ENCODE measurements at places on chromosomes 13 and 19.

DNA sequence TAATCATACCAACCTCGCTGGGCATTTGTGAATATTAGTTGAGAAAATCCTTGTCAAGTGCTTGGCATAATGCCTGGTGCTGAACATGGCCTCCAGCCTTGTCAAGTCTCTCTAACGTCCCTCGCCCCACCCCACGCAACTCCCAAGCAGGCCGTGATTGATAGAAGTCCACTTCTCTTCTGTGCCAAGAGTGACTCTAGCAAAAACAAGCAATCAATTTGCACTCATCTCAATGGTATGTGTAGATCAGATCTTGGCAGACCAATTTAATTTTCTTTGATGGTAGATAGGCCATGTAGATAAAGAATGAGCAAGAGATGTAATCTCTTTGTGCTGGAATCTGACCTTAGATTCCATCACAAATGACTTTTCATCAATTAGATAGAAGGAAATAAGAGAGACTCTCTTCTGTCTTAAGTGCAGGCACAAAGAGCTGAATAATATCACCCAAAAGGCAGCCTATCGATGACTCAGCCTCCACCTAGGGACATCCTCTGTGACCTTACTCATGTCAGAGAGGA, 31.0 kb upstream of the KATNAL1 start:
- no peak for DNase-seq

DNA sequence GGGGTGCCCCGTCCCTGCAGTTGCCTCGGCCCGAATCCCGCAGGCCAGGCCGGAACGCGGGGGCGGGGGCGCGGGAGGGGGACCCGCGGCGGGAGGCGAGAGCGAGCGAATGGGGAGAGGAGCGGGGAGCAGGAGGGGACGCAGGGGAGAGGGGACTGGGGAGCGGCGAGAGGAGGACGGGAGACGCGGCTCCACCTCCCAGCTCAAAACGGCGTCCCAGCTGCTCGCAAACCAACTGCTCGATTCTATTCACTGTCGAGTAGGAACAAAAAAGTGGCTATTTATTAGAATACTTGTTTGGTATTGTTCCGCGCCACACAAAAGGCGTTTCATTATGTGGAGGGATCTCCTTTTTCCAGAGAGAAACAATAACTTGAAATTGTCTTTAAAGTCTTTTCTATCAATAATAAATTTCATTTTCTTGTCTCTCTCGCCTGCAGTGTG, 10.6 kb upstream of the SOX1 start:
- DNase-seq, result peak; percentile 82

DNA sequence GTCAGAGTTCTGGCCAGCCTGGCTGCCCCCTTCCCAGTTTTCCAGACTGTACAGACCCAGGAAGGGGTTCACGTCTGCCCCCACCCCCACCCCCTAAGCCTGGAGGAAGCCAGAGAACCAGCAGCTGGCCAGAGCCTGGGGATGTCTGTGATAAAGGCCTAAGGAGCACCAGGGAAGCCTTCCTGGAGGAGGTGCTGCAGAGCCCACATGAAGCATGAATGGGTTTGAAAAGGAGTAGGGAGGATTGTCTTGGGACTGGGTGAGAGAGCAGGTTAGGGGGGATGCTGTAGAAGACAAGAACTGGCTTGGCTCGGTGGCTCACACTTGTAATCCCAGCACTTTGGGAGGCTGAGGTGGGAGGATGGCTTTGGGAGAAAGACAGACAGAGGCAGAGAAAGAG, 5.8 kb downstream of the SHKBP1 start:
- no peak for DNase-seq

GRCh38 chr19:1985588-1986356, 29.7 kb downstream of the BTBD2 start:
- no peak for DNase-seq

DNA sequence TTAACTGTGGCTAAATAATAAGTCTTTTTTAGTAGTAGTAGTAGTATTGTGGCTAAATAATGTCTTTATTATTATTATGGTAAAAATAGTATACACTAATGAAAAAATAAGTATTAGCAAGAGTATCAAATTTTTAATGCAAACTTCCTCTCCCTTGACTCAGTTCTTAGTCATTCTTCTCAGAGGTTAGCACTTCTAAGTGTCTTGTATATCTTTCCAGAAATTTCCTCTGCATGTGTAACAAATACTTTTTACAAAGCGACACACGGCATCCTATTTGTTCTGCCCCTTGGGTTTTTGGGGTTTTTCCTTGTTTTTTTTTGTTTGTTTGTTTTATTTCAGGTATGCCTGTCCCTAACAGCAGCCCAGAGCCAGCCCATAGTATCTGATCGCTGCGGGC, 20.9 kb downstream of the SIN3B start:
- no peak for DNase-seq

GRCh38 chr13:86383151-86383550, 583.9 kb upstream of the SLITRK6 start:
- DNase-seq, result peak; percentile 81

- no peak for DNase-seq
These were observed 610.4 kb downstream of the TBC1D4 start for GRCh38 chr13:74871369-74872070.

DNA sequence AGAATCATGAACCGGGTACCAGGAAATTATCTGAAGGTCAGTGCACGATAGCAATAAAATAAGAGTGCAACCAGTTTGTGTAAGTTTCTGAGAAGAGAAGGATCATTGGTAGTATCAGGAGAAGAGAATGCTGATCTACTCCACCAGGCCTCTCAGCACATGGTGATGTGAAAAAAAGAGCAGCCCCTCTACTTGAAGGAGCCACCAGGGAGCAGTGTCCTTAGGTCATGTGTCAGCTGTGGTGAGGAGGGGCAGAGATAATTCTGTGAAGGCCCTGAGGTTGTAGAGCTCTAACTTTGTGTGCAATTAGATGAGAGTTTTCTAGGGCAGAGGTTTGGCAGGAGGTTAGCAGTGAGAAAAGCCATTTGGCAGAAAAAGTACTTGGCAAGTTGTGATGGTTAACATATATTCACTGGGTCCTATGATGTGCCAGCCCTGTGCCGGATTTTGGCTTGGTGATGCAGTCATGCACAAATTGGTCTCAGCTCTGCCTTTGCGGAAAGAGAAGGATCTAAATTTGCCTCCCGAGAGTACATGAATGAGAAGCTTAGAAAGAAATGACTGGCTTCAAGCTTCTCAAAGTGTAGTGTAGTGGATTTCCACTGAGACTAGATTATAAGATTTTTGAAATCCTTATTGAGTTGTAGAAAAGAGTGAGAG, 19.2 kb upstream of the ZC3H13 start:
- DNase-seq, result no peak

DNA sequence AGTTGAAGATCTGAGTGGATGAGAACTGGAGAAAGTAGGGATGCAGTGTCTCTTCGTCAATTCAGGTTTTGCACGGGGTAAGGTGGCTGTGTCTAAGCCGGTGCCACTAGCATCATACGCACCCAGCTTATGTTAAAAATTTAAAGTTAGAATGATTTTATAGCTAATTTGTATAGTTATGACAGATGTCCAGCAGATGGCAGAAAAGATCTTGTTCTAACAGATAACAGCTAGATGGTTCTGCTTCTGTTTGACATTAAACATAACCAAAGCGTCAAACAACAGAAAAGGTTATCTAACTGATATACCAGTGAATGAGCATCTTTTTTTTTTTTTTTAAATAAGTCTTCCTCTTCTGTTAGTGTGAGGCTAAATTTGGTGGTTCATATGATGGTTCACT, 18.8 kb upstream of the EDDM13 start:
- DNase-seq, result peak; percentile 42

- peak; percentile 66 for DNase-seq
These were observed 350.1 kb downstream of the PCDH9 start for GRCh38 chr13:66879988-66880387.

GRCh38 chr13:98890186-98890585, 87.7 kb downstream of the DOCK9 start:
- DNase-seq, result no peak

DNA sequence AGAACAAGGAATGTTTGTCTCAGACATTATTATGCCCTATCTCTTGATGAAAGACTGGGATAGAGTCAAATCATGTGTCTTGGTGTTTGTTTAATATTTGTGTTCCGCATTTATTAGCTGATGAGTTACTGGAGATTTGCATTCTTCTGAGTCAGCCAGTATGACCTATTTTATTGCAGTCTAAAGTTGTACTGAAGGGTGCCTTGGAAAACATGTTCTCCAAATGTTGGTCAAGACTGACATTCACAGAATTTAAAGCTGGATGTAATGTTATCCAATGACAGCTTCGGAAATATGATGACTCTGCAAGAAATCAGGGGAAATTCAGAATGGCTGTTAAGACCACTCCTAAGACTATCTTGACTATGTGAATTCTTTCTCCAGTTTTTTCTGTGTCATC, 134.0 kb downstream of the KCNRG start:
- DNase-seq, result no peak

DNA sequence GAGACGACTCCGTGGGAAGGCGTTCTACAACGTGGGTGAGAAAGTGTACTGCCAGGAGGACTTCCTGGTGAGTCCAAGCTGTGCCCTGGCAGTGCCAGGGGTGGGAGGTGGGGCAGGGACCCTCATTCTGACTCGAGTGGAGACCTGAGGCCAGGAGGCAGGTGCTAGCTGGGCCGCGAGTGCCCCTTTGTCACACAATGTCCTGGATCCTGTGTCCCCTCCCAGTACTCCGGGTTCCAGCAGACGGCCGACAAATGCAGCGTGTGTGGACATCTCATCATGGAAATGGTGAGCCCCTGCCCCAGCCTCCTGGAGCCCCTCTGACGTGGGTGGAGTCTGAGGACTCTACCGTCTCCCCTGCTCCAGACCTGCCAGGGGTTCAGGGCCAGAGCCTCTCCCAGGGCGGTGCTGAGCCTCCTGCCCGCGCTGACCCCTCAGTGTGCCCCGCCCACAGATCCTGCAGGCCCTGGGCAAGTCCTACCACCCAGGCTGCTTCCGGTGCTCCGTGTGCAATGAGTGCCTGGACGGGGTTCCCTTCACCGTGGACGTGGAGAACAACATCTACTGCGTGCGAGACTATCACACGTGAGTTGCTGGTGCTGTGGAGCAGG, 11.6 kb downstream of the WTIP start:
- DNase-seq, result no peak

GRCh38 chr19:1394252-1395193, 6.8 kb downstream of the GAMT start:
- no peak for DNase-seq

DNA sequence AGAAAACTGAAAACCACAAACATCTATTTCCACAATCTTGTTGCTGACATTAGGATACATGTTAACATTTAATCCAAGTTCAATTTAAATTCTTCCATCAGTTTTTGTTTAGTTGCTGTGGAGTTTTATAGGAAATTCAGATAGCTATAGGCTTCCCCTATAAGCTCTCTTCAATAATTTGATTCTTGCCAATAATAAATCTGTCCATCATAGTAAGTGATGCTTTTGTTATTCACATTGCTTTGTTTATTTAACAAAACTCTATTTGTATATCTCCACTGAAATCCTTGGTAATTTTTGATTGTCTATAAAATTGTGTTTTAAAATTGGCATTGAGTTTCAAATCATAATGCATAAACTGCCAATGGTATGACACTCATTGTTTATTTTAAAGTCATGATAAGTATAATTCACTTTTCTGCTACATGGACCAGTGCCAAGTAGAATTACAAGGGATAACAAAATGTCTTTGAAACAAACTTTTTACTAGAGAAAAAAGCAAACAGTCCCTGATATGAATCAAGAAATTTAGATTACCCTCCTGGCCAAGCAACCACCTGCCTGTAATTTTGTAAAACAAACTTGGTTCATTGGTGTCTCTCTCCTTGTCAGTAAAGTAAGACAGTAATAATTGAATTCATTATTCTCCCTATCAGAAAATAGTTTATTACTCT, 577.3 kb upstream of the GPC6 start:
- DNase-seq, result no peak

DNA sequence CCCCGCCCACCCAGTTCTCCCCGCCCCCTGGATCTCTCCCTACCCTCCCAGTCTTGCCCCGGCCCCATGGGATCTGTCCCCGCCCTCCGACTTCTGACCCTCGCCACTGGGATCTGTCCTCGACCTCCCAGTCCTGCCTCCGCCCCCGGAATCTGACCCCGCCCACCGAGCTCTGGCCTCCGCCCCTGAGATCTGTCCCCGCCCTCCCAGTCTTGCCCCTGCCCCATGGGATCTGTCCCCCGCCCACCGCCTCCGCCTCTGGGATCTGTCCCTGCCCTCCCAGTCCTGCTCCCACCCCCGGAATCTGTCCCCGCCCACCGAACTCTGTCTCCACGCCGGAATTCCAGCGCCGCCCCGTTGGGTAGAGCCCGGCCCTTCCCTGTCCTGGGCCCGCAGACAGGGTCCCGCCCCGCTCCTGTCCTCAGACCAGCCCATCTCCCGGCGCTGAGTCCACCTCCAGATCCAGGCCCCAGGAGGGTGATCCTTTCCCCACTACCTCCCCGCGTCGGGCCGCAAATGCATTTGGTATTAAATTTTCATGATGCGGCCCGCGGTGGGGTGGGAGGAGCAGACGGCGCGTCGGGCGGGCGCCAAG, 1.5 kb upstream of the SLC17A7 start:
- DNase-seq, result peak; percentile 94

DNA sequence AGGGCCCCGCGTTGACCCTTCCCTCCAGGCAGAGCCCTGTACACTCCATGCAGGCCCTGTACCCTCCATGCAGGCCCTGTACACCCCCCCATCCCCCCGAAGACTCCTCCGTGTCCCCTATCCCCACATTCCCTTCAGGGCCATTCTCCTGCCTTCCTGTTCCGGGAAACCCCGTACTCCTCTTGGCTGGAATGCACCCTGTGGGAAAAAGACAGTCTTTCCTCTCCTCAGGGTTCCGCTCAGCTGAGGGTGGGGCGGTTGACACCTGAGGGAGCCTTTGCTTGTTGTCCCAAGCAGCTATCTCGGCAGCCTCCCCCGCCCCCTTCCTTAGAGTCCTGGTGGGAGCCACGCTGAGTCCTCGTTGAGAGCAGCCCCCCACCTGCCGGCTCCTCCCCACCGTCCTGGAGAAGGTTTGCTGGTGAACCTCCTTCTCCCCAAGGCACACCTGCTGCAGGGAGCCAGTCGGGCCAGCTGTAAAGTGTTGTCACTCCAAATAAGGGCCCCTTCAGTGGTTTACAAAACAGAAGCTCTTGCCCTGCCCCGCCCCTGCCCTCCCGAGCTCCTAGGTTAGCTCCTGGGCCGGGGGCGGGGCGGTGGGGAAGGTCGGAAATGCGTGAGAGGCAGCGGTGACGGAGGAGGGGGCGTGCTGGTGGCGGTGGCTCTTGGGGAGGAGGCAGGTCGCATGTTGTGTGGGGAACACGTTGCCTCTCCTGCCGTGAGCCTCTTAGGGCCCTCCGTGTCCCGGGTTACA, 1.5 kb downstream of the GNA11 start:
- DNase-seq, result no peak

GRCh38 chr19:45499196-45500180, 1.2 kb downstream of the PPM1N start:
- peak; percentile 57 for DNase-seq

DNA sequence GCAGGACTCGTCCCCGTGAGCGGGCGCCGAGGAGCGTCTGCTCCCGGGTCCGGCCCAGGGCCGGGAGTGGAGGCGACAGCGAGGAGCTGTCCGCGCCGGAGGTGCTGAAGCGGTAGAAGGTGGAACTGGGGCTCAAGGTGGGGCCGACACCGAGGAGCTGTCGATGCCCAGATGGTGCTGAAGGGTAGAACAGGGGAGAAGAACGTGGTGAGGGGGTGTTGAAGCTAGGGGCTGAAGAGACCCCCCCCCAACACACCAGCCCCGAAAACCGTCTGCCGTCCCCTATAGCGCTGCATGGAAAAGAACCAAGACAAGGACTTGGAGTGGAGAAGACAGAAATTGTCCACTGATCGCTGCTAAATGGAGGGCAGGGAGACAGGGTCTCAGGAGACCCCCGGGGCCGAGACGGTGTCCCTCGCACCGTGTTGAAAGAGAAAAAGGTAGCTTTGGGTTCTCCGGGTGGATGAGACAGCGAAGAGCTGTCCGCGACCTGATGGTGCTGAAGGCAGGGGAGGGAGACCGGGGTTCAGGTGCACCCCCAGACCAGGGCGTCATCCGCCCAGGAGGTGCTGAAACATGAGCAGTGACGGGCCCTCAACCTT, 7.1 kb upstream of the PDE4C start:
- peak; percentile 9 for DNase-seq
